ENCODE measurements at places on chromosomes 3 and 15.

DNA sequence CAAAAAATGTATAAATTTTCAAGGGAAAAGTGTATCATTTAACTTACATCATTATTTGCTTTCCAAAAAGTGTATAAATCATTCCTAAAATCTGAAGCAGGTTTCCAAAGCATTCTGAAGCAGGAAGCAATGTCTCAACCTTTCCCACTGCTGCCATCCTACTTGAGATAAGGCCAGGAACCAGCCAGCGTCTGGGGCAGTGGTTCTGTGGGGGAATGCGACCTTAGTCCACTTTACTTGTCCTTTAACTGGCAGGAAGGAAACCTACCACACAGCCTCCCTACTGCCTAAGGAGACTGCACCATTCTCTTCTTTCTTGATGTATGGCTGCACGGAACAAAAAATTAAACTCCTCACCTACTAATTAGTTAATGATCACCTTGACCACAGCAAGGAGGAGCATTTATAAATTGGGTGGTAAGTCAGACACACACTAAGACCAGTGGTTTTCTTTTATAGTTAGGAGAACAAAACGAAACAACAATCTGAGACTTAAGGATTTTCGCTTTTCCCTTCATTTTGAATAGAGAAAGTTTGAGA lies 3.7 kb downstream of the SORD start:
- DNase-seq, result no peak

- no peak for DNase-seq
Observed at GRCh38 chr15:40550341-40551037, 14.4 kb downstream of the CCDC32 start.

- DNase-seq, result no peak
Observed at GRCh38 chr3:30435861-30436331, 170.5 kb upstream of the TGFBR2 start.

GRCh38 chr15:25597571-25597970 lies 158.7 kb upstream of the UBE3A start:
- no peak for DNase-seq

- DNase-seq, result no peak
Observed at GRCh38 chr15:99439524-99439835, 126.3 kb upstream of the MEF2A start.

- no peak for DNase-seq
Observed at GRCh38 chr3:15315003-15315402, 17.4 kb downstream of the SH3BP5 start.
